ENCODE measurements at places on chromosomes 7 and 10.
A peak's percentile ranks its signal among the peaks of the same experiment; 100 is the strongest.

- DNase-seq = no peak
These were observed 25.3 kb downstream of the PRSS2 start for GRCh38 chr7:142796001-142796500.

DNA sequence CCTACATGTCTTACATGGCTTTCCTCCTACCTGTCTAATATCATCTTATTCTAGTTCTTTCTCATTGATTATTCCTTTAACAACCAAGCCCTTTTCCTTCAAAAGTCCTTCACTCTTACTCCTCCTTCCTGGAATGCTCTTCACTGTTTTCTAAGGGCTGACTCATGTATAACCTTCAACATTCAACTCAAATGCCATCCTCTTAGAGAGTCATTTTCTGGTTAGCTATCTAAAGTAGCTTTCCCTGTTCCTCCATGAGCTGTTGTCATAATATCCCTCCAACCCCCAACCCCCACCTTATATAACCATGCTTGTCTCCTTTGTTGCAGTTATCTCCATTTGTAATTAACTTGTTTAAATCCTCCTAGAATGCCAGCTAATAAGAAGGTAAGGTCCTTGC lies 286.8 kb downstream of the ADK start:
- DNase-seq = no peak

DNA sequence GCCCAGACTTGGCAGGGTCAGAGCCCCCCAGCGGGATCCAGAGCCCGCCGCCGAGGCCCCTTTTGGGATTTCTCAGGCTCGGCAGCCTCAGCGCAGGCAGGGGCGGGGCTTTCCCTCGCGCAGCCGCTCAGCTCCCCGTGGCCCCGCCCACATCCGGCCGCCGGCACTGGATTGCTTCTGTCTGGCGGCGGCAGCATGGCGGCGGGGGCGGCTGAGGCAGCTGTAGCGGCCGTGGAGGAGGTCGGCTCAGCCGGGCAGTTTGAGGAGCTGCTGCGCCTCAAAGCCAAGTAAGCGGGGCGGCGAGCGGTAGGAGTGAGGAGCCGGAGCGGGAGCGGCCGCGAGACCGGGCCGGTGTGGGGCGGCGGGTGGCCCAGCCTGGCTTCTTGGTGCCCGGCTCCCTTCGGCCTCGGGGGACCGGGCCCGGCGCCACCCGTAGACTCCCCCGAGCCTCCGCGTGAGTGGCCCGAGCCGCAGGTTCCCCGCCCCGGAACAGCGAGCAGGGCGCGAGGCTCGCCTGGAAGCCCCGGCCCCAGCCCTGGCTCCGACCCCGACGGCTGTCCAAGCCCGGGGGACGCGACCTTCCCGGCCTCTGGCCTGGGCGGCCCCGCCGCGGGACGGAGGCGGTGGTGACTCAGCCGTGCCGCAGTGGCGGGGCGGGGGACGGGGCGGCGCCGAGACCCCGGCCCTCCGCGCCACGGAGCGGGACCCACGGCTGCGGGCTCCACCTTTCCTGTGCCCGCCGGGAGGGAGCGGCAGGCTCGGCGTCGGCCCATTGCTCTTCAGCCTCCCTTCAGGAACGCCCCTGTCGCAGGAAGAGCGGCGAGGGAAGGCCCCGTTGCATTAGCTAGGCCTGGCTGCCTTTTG lies at the start of gene GLRX3:
TSS of gene GLRX3 (plus strand) at position 166 of the 864 bp plus-strand sequence. CDS start at position 196, 30 bp downstream.
- peak; percentile 94 for DNase-seq

DNA sequence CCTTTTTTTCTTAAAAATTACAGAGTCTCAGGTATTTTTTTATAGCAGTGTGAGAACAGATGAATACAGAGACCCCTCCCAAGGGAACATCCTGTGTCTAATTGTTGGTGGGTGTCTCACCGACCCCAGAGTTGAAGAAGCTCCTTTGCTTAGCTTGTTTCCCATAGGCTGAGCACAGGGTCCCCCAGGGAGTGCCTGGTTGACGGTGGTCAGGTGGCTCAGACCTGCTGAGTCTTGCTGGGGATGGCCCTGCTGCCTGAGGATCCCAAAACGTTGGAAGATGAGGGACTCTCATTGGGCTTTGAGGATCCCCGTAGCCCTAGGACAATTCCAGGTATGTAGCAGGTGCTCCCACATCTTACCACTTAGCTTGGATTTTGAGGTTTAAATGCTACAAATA lies 19.5 kb downstream of the SCART1 start:
- no peak for DNase-seq

DNA sequence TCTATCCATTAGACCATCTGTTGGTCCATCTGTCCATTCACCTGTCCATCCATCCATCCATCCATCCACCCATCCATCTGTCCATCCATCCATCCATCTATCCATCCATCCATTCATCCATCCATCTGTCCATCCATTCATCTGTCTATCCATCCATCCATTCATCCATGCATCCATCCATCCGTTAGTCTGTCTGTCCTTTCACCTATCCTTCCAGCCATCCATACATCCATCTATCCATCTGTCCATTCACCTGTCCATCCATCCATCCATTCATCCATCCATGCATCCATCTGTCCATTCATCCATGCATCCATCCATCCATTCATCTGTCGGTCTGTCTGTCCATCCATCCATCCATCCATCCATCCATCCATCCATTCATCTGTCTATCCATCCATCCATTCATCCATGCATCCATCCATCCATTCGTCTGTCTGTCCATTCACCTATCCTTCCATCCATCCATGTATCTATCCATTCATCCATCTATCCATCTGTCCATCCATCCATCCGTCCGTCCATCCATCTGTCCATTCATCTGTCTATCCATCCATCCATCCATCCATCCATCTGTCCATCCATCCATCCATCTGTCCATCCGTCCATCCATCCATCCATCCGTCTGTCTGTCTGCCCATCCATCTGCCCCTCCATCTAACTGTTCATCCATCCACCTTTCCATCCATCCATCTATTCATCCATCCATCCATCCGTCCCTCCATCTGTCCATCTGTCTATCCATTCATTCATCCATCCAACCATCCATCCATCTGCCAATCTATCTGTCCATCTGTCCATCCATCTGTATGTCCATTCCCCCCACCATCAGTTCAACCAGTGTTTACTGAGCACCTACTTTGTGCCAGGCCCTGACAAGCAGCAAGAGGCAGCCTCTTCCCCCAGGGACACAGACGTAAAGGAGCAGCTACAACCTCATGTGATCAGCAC lies 4.8 kb upstream of the LFNG start:
- DNase-seq = no peak

DNA sequence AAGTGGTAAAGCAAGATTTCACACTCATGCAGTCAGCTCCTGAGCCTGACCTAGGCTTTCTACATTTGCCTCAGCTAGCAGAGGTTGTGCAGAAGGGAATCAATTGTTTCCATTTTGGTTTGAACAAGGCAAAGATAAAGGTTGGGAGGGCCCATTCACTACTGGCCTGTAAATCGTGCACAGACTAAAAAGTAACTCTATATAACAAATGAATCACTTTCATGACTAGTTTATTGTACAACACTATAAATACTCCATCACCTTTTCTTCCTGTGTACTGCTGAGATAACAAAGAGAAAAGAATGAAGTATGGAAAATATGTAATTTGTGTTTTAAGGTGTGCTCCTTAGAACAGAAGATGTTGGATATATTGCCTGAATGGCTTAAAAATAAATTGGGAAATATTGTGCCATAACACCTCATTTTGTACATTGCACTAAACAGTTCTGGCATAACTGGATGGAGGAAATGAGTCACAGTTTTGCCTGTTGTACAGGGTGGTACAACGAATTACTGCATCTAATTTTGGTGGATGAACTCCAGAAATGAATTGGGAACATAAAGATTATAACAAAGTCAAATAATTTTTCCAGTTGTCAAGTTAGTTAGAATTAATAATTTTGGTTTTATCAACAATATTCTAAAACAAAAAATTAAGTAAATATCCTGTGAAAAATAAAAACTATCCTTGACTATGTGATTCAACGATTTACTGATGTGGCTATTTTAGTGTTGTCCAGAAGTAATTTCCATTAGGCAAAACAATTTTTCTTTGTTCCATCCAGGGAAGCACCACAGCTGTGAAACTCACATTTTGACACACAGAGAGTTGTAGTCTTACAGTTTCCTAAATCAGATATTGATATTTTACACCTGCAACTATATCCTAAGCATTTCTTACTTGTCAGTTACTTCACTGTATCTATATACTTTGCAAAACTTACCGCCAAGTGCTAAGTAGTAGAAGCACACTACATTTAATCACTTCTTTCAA lies 18.0 kb downstream of the SEMA3C start:
- no peak for DNase-seq

- peak; percentile 88 for DNase-seq
These were observed 26.7 kb downstream of the MICALL2 start for GRCh38 chr7:1432411-1433082.

GRCh38 chr10:75645704-75646103 lies 214.3 kb downstream of the LRMDA start:
- no peak for DNase-seq

DNA sequence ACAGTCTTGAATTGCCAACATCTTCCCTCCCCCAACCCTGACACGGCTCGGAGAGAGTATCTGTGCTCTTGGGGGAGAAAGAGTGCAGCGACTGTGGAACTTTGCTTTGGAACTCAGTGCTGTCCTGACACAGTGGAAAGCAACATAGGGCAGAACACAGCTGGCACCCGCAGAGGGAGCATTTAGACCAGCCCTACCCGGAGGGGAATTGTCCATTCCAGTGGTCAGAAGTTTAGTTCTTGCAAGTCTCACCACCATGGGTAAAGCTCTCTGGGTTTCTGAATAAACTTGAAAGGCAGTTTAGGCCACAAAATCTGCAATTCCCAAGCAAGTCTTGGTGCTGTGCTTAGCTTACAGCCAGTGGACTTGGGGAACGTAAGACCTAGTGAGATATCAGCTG lies 34.9 kb downstream of the TFEC start:
- DNase-seq = no peak

- no peak for DNase-seq
These were observed 1.8 kb downstream of the HOXA10 start for GRCh38 chr7:27172315-27172774.

GRCh38 chr7:151075978-151076426 lies 4.6 kb downstream of the FASTK start:
- no peak for DNase-seq

DNA sequence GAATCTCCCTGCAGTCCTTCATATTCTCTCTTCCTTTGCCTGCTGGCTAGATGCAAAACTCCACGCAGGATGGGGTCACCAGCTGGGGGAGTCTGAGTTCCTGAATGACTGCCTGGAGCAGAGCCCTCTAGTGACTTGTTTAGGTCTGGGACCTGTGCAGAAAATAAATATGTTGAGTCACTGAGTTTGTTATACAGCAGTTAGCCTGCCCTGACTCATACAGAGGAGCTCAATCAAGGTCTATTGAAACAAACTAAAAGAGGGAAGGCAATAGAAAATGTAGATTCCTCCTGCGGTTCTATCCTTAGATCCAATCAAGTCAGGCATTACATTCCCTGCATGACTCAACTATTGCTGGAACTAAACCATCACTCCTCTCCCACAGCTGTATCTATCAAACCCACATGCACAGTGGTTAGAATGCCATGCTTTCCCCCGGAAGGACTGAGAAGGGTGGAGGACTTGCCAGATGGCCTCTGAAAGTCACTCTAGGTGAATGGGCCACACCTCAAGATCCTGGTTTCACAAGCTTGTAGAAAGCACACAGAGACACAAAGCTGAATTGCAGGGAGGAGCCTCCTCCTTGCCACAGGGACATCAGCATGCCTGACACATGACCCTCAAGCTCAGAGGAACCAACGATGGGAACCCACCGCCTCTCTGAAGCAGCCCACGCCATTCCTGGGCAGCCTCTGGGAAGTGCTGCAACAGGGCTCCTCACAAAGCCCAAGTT lies 73.9 kb downstream of the SH3PXD2A start:
- DNase-seq = no peak

GRCh38 chr10:44347609-44348400 lies 37.1 kb downstream of the CXCL12 start:
- no peak for DNase-seq

GRCh38 chr7:37684927-37685326 lies 1.4 kb downstream of the GPR141 start:
- no peak for DNase-seq
